ENCODE measurements at places on chromosomes 11 and 22.

GRCh38 chr11:121610706-121611105 lies 157.9 kb upstream of the SORL1-AS1 start:
- DNase-seq, result no peak

DNA sequence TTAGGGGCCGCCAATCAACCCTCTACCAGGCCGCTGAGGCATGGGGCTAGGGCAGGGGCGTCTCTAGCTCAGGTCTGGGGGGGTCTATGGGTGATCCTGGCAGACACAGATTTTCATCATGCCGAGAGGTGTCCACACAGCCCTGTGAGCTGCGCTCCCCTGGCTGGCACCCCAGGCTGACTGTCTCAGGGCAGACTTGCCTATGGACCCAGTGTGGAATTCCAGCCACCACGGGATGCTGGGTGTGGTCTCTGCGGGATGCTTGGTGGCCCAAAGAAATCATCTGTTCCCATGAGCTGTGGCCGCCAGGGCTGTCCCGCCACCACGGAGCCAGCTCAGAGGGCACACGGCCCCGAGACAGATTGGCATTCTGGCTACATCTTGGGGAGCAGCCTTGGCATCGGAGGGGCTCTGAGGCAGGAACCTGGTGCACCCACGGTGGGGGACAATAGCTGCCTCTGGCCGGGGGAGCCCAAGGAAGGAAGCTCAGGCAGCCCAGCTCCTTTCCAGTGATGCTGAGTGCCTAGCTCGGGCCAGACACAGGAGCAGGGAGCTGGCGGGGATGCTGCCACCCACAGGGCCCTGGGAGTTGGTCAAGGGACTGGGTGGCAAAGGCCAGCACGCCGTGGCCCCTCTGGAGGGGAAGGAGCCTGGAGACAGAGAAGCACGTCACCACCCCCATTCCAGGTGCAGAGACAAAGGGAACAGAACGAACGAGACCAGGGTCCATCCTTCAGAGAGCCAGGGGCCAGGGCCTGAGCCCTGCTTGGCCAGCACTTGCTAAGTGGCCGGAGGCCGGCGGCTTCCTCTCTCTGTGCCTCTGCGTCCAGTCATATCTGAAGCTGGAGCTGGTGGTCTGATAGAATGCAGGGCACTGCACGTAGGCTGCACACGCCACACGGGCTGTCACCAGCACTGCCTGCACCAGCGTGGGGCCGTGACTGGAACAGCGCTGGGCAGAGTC lies 64.4 kb upstream of the FGF3 start:
- DNase-seq, result no peak

GRCh38 chr11:64298966-64299846 lies 952 bp upstream of the CATSPERZ start:
- DNase-seq, result no peak

DNA sequence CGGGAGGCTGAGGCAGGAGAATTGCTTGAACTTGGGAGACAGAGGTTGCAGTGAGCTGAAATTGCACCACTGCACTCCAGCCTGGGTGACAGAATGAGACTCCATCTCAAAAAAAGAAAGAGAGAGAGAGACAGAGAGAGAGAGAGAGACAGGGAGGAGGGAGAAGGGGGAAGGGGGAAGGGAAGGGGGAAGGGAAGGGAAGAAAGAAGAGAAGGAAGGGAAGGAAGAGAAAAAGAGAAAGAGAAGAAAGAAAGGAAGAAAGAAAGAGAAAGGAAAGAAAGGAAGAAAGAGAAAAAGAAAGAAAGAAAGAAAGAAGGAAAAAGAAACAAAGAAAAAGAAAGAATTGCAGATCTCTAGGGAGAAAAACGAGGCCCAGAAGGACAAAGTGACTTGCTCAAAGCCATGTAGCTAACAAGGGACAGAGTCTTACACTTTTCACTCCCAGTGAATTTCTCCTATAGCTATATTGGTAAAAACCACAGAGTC lies 73.8 kb upstream of the BIRC3 start:
- DNase-seq, result no peak

- no peak for DNase-seq
Observed at GRCh38 chr11:119608201-119608600, 120.8 kb downstream of the NECTIN1 start.

DNA sequence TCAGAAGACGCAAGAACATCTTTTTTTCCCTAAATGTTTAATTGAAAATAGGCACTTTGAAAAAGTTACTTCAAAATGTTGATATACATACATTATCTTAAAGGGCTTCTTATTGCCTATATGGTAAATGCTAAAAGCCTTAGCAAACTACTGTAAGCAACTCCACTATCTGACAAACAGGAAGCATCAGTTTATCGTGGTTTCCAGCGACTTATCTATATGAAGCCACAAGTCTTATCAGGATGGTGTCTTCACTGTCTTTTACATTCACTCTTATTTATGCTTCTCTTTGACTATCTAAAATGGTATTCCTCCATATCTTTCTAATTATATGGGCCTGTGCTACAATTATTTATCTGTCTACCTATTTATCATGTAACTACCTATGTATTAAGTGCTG lies 2091.9 kb downstream of the LRRC4C start:
- no peak for DNase-seq

- no peak for DNase-seq
Observed at GRCh38 chr11:61545341-61545740, 35.5 kb downstream of the SYT7 start.

DNA sequence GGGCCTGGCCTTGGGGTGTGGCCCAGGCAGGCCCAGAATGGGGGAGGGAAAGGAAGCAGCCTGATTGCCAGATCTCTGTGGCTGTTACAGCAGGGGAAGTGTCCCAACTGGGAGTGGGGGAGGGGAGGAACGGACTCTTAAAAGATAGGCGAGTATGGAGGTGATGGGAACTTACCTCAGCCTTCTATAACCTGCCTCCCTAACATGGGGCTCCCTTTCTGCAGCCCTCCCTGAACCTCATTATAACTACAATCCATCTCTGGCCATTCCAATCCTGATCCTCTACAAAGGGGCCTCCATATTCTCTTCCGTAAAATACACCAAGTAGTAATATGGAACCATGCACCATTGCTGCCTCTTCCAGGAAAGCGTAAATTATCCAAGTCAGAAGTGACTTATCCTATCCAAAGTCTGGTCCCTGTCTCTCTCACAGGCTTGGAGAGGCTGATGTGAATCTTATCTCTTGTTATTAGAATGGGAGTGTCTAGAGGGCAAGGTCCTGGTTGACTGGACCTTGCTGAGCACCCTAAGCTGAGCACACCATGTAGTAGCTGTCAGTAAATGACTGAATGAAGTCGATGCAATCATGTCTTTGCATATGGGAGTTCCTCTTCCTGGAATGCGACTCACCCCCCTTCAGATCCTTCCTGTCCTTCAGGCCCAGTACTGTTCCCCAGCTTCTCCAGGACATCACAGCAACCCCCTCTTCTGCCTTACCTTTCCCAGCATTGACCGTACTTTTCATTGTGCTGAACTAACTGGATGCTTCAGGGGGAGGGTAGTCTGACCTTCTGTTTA lies 5.9 kb downstream of the RHOG start:
- no peak for DNase-seq

DNA sequence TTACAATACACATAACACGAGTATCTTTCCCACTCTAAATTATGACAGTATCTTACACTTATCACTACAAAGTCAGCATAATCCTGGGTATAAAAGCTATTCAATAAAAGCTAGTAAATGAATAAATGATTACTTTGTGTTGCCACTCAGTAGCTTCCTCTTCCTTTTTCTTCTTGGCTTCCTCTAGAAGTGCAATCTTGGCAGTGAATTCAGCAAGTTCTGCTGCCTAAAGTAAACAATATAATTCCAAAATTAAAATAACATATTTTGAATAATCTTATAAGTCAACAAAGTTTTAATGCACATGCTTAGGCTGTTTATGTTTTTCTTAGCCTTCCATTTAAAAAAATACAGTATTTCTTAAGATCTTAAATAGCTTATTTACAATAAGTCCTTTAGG lies 60.4 kb downstream of the RDX start:
- DNase-seq, result no peak

GRCh38 chr11:88208745-88209144 lies 33.5 kb upstream of the RAB38 start:
- no peak for DNase-seq

DNA sequence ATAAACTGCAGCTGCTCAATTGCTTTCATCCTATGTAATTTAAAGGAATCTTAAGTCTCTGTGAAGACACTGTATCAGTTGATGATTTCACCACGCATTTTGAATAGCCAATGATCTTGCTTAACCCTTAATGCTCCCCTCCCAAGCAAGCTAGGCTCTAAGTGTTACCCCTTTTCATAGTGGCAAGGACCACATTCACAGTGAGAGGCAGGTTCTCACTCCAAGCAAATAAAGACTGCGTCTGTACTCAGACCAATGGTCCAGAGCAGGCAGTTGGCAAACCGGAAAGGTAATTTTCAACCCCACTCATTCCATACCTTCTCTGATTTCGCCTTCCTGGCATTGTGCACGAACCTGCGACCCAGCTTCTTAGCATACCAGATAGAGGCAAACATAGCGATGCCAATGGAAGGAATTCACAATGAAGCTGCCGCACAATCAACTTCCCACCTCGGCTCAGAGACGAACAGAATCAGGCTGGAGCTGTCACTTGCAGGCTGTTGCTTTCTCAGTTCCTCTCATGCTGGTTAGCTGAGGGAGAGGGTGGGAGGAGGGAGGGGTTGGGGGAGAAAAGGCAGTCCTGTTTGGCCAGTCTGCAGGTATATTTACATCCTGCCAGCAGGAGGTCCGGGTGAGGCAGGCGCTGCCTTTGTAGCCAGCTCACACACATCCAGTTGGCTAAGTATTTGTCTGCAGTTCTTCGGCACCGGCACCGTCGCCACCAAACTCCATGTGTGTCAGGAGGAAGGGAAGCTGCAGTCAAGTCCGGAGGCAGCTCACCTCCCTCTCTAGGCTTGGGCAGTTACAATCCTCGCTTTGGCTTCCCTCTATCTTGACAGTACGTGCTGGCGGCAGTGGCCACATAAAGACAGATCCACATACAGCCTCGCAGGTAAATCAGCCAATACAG lies 1151.2 kb upstream of the CCDC90B start:
- DNase-seq, result no peak

- no peak for DNase-seq
Observed at GRCh38 chr11:63099555-63099954, 44.5 kb downstream of the SLC22A24 start.

- no peak for DNase-seq
Observed at GRCh38 chr11:76263166-76263565, 56.9 kb upstream of the WNT11 start.

GRCh38 chr22:19841641-19842392 lies 12.9 kb downstream of the GNB1L start:
- no peak for DNase-seq

DNA sequence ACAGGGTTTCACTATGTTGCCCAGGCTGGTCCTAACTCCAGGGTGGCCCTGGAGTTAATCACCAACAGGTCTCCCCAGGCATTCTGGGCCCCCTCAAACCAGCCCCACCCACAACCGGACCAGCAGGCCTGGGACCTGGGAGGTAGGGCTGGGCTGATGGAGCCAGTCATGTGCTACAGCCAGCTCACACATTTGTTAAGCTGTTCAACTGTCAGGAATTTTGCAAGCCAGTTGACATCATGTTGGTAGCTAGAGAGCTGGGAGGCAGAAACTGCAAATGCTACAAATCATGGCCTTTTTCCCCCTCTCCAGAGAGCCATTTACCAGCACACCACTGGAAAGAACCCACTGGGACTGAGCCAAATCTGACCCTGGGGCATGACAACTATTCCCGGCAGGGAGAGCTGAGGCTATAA lies 6.8 kb downstream of the ARHGAP1 start:
- DNase-seq, result no peak

GRCh38 chr11:19803506-19803998 lies 90.9 kb downstream of the NAV2 start:
- DNase-seq, result no peak

DNA sequence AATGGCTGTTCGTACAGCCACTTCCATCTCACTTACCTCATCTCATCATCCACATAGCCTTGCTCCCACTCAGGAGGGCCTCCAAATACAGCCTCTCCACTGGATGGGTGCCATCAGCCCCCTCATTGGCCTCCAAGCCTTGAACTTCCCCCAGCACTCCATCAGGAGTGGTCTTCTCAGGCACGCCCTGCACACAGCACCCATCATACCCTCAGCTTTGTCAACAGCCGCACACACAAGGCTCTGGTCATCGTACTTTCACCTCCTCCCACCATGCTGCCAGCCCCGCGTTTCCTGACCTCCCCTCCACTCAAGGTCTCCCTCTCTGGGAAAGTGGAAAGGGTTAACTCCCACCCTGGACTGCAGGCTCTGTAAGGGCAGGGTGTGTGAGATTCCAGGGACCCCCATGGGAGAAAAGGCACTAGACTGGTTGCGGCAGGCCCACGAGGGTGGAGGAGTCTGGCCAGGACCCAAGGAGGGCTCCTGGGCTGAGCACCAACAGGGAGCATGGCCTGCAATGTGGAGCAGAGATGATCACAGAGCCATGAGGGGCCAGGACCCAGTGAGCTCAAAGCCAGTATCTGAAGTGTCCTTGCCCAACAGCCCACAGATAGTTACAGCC lies 21.0 kb upstream of the SCARF2 start:
- no peak for DNase-seq

DNA sequence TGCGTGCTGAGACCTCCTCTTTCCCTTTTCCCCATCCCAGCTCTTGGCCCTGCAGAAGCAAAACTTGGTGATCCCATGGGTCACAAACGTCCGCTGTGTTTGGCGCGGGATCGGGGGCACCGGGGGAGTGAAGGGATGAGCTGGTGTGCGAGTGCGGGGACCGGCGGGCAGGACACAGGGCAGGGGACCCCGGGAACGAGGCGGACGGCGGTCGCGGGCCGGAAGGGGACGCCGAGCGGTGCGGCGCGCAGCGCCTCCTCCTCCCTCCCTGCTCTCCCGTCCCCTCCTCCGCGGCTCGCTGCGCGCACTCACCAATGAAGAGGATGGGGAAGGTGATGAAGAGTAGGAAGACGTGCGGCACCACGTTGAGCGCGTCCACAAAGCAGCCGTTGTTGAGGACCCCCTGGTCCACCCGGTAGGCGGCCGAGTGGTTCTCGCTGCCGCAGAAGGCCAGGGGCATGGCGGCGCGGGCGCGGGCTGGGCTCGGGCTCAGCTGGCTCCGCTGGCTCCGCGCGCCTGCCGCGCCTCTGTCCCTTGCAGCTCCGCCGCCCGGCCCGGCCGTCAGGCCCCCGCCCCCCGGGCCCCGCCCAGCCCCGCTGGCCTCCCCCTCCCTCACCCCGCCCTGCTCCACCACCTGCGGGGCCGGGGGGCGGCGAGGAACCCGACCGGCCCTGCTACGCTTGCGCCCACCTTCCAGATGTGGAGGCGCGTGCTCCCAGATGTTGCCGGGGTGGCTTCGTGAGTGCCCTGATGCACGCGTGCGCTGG lies at the start of gene ABCC8:
TSS of gene ABCC8 (minus strand) at position 529 of the 767 bp plus-strand sequence. CDS start at position 460, 69 bp downstream.
- no peak for DNase-seq

All from AG09319 (cell line).